HCT116 (cell line): ENCODE measurements at places on chromosomes 5 and 9. TPM values are rescaled to one million over a fixed set of nuclear protein-coding genes. Genes with fewer than 3 reads are reported as not detected.

DNA sequence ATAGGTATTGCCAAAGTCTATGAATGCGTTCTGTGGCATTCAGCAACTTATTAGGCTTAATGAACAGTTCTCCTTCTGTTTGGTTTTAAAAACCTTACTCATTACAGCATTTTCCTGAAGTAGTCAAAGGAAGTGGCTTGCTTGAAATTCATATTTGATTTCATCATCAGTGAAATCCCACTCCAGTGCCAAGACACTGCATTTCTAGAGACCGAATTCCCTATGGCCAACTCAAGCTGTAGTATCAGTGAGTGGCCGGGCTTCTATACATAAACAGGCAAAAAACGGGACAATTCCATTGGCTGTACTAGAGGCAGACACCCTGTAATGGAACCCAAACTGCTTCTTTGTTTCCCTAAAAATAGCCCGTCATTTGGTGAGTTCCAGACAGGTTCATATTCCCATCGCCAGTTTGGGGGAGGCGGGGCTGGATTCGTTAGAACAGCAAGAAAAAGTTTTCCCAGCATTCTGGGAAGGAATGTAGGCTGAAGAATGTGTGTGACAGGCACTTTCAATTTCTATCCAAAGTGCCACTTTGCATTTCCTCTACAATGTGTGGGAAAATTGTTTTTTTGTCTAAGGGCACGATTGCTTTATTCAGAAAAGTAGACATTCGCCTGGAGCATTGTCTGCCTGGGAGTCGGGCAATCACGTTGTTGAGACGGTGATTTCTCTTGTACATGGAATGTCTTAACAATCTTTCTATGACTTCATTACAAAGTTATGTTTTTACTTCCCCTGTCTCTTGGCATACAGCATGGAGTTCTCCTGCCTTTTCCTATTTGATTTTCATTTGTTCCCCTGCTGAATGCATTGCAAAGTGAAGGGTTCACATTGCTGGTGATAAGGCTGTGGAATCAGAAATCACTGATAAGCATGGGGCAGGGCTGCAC, 141.8 kb upstream of the MAST4 start:
- DNase-seq = no peak

DNA sequence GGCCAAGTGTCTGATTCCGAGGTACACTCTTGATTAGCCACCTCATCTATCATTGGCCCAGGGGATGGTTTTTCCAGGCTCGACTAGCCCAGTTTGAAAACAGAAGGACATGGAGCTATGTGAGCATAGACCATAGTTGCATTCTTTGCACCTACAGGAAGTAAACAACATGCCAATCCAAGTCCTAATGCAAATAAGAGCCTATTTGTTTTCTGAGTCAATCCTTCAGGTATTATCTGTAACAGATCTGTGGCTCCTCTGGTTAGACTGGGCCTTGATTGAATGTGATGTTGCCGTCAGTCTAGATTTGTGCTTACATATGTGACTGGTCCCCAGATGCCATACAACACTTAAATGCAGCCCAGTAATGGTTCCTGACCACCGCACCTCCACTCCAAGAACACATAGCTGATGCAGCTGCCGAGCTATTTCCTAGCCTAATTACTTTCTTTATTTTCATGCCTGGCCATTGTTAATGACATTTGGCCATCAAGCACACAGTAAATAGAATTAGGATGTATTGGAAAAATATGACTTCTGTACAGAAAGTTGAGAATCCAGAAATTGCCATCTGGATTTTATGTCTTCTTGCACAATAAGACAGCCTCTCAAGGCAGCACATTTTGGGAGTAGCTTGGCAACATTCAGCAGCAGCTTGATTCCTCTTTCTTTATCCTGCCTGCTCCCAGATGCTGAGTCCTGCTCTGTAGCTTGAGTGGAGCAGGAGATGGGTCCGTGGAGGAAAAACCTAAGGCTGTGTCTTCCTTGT, 29.5 kb upstream of the ARHGAP26 start:
- no peak for DNase-seq

- no peak for DNase-seq
Measured at GRCh38 chr5:14197056-14197455, 53.9 kb downstream of the TRIO start.

DNA sequence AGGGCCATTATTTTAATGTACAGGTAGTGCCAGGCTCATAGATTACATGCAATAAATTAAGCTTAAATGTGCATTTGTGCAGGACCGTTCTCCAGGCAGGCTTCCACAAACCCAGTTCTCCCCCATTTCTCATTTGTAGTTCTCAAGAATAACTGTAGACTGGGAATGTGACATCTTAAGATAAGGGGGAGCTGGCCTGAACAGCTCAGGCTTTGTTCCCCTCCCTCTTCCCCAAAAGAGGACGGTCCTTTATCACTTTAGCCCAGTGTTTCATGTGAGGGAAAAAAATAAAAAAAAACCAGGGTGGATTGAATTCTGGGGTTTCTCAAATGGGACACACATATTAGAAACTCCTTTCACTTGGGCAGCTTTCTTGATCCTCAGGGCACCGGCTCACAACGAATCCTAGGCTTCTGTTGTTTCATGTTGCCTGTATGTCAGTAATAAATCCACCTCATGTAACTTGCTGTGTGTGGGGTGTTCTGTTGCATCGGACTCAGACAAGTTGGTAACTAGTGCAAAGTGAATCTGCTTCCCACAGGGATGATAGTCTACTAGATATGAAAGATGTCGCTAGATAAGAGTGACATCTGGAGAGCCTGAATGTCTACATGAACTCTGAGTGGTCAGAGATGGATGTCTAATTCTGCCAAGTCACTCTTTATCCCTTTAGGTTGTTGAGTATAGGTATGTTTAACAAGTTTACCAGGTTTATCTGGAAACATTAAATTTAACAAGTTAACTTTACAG, 2030.6 kb upstream of the NUDT12 start:
- no peak for DNase-seq

GRCh38 chr9:101028346-101029314, at the start of gene PLPPR1:
PLPPR1 (plus strand) TSS chr9:101028727.
- DNase-seq = no peak

- DNase-seq = no peak
Measured at GRCh38 chr5:151078490-151079262, 2.2 kb downstream of the TNIP1 start.

Gene GRXCR2
- total RNA-seq = not detected

Gene STPG3
- not detected for total RNA-seq

GRCh38 chr9:93871286-93871685, 83.9 kb downstream of the BARX1 start:
- DNase-seq = no peak

- no peak for DNase-seq
Measured at GRCh38 chr5:167786871-167787578, 504.4 kb upstream of the WWC1 start.

GRCh38 chr5:52758014-52758413, 29.7 kb upstream of the ITGA1 start:
- no peak for DNase-seq
